ENCODE measurements at places on chromosomes 11 and 22.

- no peak for DNase-seq
Observed at GRCh38 chr22:28424427-28425080, 255.1 kb downstream of the TTC28 start.

DNA sequence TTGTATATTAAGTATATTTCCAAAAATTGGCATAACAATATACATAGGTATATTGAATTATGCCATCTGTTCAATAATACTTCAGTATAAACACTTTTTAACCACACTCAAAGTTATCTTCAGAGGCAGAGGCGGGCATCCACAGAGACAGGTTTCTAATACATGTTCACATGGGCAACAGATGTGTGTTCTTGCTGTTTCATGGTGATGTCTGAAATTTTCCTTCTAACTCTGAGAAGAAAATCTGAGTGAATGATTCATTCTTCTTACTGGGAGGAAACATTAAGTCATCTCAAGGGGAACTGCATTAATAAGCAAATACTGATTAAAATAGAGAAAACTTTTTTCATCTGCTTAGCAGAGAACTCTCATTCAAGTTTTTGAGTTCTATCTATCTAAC lies 1074.5 kb downstream of the LRRC4C start:
- DNase-seq, result peak; percentile 42

GRCh38 chr11:34207487-34208180 lies 102.2 kb downstream of the NAT10 start:
- no peak for DNase-seq

DNA sequence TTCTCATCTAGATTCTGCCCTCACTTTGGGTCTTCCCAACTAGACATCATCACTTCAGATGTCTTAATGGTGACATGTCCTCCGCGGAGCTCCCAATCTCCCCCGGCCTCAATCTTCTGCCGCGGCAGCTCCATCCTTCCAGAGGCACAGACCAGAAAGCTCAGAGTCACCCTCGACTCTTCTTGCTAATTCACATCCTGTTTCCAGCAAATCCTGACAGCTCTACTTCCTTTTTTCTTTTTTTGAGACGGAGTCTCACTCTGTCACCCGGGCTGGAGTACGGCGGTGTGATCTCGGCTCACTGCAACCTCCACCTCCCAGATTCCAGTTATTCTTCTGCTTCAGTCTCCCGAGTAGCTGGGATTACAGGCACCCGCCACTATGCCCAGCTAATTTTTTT lies 54.5 kb downstream of the CACNG2 start:
- no peak for DNase-seq

DNA sequence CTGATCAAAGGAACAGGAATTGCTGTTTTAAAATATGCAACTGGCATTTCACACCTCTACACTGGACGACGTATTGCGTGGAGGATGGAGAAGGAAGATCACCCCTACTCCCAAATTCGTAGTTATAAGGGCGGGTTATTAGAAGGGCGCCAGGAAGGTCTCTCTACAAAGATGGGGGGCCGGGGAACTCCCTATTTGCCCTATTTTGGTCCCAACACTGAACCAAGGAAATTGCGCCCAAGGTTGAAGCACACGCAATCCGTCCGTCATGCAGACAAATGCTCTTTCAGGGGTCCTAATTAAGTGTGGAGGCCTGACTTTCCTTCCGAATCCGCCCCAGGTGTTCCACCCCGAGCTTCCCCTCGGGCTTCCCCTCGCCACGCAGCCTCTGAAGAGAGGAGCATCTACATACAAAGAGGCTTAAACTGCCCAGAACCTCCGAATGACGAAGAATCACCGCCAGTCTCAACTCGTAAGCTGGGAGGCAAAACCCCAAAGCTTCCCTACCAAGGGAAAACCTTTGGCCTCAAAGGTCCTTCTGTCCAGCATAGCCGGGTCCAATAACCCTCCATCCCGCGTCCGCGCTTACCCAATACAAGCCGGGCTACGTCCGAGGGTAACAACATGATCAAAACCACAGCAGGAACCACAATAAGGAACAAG lies 396 bp downstream of the NPAT start:
- no peak for DNase-seq

- no peak for DNase-seq
Observed at GRCh38 chr22:31621507-31622124, 40.4 kb downstream of the PISD start.

- DNase-seq, result peak; percentile 43
Observed at GRCh38 chr22:30717331-30717921, 22.8 kb downstream of the OSBP2 start.

- DNase-seq, result no peak
Observed at GRCh38 chr11:119363851-119364590, 17.5 kb downstream of the USP2 start.

DNA sequence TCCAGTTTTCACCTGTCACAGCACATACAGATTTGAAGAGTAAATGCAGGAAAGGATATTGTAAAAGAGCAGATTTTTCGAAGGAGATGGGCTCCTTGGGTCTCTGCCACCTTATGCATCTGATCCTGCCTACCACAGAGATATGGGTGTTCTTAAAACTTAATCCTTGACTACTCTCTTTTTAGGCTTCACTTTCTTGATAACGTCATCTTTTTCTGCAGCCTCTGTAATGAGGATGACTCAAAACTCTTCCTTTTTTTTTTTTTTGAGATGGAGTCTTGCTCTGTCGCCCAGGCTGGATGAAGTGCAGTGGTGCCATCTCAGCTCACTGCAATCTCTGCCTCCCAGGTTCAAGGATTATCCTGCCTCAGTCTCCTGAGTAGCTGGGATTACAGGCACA lies 7.8 kb downstream of the PRR14L start:
- no peak for DNase-seq

GRCh38 chr11:4884361-4884760 lies 2.7 kb downstream of the OR51T1 start:
- no peak for DNase-seq

GRCh38 chr11:15124528-15124927 lies 9.8 kb downstream of the INSC start:
- no peak for DNase-seq

DNA sequence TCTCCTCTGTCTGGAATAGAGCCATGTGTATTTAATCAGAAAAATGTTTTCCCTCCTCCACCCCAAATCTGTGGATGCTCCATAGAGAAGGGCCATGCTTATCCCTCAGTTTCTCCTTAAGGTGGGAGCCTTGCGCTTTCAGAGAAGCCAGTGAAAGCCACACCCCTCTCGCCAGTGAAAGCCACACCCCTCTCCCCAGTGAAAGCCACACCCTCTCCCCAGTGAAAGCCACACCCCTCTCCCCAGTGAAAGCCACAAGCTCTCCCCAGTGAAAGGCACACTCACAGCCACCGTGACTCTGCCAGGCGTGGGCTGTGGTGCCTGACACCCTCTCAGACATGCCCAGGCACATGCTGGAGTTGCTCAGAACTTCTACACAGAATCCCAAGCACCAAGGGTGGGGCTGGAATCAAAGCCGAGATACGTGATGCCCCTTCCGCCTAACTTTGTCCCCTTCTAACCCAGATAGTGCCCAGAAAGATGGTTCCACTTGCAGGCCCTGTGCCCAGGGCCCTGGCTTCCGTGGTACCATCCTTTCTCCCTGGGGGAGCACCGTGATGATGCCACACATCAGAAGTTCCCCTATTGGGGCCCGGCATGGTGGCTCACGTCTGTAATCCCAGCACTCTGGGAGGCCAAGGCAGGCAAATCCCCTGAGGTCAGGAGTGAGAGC lies 16.5 kb upstream of the PRR5 start:
- no peak for DNase-seq

DNA sequence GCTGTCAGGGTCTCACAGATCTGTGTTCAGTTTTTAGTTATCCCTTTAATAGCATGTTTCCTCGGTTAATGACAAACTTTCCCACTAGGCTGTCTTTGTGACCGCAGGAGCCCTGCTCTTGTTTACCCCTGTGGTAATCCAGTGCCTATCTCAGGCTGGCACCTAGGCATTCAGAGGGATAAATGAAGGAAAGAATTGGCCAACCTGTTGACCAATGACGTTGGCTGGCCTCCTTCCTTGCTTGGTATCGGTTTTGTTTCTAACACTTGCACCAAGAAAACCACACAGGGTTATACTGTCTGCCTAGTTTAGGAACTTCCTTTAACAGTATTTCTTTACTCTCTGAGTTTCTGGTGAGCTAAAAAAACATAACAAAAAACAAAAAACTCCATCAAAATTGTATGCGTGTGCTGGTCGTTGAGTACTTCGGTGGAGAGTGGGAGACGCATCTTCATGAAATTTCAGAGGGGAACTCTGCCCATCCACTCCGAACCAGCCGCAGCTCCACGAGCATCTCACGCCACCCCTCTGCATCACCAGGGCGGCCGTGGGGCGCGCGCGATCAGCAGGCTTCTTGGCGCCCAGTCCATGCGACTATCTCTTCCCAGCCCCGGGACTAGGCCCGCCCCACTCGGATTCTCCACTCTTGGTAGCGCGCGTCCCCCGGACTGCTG lies 563 bp upstream of the ENDOD1 start:
- no peak for DNase-seq

- no peak for DNase-seq
Observed at GRCh38 chr22:34416022-34416860, 496.0 kb upstream of the LARGE1 start.

- DNase-seq, result no peak
Observed at GRCh38 chr11:5593146-5593545, 3.3 kb upstream of the TRIM6 start.

DNA sequence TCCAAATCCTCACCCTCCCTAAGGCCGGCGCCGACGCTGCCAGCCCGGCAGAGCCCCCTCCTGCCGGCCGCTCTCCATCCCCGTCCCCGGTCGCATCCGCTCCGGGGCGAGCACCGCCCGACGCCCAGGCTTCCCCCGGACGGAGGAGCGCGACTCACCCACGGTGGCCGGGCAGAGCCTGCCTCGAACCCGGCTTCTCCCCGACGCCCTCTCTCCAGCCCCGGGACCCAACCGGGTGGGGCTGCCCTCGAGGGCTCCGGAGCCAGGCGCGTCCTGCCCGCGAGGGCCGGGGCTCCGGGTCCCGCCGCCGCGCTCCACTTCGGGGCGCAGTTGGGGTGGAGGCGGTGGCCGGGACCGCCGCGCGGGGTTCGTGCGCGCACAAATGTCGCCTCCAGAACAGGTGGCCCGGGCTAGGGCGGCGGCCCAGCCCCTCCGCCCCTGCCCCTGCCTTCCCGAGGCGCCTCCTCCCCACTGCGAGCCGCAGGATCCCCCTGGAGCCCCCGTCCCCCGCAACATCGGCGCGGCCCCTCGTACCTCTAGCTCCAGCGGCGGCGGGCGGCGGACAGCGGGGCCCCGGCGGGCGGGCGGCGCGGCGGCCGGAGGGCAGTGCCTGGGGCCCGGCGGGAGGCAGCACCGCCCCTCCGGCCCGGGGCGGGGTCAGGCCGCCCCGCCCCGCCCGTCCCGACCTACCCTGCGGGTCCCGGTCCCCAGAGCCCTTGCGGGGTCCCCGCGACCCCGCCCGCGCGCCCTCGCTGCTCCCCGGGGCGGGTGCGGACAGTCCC lies at the start of gene A4GALT:
A4GALT (minus strand) TSS at position 608 of the 782 bp plus-strand sequence. CDS start 26,919 bp downstream, outside the sequence.
- no peak for DNase-seq

DNA sequence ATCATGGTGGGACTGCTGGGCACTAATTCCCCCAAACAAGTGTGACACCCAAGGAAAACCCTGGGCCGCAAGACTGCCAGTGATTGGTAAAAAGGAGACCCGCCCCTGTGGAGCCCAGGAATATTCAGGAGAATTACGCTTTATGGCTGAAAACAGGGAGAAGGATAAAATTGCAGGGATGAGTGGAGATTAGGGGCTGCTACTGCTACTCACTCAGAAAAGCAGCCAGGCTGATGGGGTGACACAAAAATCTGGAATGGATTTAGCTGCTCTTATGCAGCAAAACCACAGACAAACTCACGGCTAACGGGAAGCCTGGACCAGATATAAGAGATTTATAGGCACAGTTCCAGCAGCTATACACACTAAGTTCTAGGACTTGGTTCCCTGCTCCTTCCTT lies 4.4 kb upstream of the FBXO3 start:
- DNase-seq, result peak; percentile 81

DNA sequence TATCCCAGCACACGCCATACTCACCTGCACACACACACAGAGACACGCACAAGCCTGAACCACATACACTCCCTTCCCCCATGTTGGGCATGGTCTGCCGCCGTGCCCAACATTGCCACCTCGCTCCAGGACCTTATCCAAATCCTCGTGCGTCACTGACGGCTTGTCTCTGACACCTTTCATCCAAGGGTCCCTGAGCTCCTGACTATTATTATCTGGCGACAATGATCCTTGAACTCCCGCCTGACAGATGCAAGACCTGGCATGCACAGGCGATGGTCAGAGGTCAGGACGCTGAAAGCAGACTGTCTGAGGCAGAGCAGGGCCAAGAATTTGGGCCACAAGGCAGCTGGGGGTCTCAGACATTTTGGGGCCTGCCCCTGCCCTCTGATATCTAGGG lies 4.2 kb downstream of the MB start:
- no peak for DNase-seq

- DNase-seq, result no peak
Observed at GRCh38 chr11:62602141-62603071, 741 bp upstream of the MTA2 start.

All from fibroblast of skin of left biceps (primary cell).